Stimulated activated CD8-positive, alpha-beta memory T cell treated with anti-CD3 and anti-CD28 coated beads, Interleukin-7, amount 100 ng/mL, for 4 hours (primary cell): ENCODE measurements at places on chromosomes 7 and 10.

DNA sequence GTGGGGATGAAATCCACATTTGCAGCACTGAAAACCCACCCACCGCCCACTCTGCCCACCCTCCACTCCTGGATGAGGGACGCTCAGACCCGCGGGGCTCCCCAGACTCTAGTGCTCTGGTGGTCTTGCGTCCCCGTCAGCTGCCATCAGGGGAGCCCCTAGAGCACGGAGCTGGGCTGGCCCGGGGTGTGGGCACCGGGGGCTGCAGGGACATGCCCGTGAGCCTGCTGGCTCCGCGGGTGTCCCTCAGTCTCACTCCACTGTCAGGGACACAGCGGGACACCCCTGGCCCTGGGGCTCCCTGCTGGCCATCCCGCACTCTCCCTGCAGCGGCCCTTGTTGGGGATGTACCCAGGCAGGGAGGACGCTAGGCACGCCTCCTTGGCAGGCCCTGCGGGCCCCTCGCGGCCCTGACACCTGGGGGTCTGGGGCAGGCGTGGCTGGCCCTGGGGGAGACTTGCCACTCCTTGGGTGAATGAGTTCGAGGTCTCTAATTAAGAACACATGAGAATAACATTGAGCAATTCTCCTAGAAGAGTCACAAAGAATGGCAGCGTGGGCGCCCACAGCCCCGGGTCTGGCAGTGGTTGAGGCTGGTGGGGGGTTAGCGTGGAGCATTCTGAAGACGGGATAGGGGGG is 64.2 kb downstream of the CFAP46 start:
- no peak for DNase-seq

DNA sequence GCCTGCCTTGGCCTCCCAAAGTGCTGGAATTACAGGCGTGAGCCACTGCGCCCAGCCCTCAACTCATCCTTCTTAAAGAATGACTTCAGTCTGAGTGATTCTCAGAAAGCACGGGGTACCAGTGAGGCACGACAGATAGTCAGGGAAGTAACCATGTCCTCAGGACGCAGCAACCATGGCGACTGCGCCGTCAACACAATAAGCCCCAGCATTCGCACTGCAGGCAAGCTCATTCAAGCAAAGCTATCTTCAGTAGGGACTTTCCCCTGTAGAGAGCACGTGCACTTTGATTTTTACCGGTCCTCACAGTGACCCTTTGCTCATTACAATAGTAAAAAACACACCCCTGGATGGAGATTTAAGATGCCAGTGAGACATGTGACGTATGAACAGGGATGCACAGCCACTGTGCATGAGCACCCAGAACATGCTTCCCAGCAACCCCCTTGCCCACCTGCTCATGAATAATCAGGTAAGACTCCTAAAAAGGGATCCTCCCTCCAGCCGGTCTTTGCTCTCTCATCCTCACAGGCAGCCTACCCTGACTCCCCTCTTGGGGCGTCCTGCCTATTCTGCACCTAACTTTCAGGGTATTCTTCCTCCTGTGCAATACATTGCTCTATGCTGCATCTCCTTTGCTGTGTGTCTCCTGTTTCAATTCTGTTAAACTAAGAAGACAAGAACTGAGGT is 9.1 kb downstream of the WDR86 start:
- no peak for DNase-seq

DNA sequence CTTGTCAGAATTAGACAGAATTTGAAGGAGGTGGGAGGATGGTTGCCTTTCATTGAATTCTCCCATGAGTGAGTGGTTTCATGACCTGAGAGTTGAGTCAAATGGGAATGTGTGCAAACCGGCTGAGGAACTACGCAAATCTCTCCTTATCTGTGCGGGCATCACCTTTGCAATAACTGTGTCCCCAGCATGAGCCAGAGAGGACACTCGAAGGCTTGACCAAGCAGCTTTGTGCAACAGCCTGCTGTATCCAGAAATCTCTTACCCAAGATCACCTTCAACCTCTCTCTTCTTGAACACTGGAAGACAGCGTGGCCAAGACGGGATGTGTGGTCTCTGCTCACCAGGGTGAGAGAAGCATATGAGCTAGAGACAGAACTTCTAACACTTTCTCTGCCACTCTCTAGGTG is 93.8 kb upstream of the IKZF1 start:
- no peak for DNase-seq

DNA sequence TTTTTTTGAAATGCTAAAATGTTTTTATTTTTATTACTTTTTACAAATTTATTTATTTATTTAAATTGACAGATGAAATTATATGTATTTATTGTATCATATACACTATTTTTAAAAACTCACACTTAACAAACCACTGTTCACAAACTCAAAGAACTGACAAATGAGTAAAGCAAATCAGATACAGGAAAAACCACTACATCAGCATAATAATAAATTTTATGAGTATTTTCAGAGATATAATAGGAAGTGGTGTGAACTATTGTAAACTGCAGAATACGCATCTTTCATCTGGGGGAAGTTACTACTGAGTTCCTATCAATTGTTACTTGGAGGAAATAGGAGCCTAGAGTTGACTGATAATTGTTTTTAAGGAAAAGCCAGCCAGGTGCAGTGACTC is 150.7 kb downstream of the PCLO start:
- no peak for DNase-seq

GRCh38 chr7:2882111-2882510 is 38.0 kb upstream of the GNA12 start:
- no peak for DNase-seq

DNA sequence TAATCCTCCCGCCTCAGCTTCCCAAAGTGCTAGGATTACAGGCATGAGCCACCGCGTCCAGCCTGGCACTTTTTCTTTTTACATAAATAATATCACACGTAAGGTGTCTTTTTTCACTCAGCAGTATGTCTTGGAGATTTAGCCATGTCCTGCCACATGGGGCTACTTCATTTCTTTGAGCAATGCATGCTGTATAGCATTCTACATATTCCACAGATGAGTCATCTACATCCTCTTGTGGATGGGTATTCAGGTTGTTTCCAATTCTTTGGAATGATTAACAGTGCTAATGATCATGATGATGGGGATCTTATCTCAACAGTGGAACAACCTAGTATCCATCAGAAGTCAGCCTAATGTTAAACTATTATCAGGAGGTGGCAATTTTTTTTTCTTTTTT is 50.8 kb downstream of the ZNF503 start:
- no peak for DNase-seq

DNA sequence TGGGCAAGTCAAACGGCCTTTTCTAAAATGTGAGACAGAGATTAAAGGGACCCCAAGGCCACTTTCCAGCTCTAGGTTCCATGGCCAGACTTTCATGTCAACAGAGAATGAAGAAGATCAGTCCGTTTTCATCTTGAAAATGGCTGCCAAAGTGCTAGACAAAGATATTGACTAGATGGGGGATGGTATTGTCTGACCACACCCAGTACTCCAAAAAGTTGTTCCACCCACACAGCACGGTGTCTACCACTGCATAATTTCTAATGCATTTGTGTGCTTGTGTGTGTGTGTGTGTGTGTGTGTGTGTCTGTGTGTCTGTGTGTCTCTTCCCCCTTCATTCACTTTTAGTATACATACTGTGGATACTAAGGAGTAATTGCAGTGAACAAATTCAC is 1.3 kb downstream of the COL1A2 start:
- no peak for DNase-seq

GRCh38 chr10:53487019-53487983 is 714.7 kb upstream of the MBL2 start:
- DNase-seq, result no peak

DNA sequence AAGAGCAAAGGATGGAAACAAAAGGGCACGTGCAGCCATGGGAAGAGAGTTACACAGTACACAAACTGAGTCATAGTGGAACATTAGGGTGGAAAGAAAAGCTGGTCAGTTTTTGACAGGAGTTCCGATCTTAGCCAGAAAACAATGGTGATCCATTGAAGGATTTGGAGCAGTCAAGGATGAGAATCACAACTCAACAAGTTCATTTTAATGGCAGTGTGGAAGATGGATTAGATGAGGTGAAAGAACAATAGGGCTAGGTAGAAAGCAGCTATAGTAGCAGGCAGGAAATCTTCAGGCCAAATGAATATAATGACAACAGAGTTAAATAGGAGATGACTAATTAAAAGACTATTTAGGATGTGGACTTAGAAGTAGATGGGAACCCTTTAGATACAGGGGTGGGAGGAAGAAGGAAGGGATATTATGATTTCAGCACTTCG is 136.3 kb downstream of the DOCK4 start:
- DNase-seq, result no peak

DNA sequence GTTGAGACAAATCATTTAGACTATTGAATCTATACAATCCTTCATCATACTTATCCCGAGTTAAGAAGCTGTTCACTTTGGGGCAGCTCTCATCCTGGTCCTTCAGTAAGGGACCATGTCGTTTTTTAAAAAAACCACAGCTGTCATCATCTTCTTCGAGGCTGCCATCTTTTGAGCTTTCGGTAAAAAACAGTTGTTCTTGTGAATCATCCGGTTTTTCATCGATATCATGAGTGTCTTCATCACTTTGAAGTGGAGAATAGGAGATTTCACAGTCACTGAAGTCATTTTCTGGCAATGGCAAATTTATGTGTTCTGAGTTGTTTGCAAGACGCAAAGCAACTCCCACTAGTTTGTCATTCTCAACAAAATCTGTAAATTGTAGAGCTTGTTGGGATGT is 3.9 kb downstream of the DCLRE1A start:
- DNase-seq, result no peak

DNA sequence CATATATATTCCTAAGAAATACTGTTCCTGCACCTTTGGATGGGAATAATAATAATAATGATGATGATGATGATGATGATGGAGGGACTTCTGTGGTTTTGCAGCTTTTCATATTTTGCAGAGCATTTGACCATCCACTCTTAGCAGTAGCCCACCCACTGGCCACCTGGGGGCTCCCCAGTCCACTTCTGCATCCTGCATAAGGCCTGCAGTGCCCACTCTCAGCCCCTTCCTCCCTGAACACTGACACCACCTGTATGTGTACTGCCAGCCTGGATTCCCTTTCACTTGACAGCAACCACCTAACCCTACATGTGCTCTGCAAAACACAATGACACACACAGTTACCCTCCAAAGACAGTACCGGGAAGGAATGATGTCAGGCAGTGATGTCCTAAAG is 131.4 kb downstream of the ADAM12 start:
- no peak for DNase-seq
